Karpas-422 (cell line): ENCODE measurements at places on chromosomes 1 and 21.

- no peaks in the 10 kb centered on the region for H3K4me1 ChIP-seq
- no peak overlapping the region for H3K27ac ChIP-seq
- H3K36me3 ChIP-seq, result no peaks in the 10 kb centered on the region
- no peaks in the 10 kb centered on the region for H3K27me3 ChIP-seq
- no peak for DNase-seq
- H3K4me3 ChIP-seq, result no peak overlapping the region
These were observed 75.3 kb downstream of the C1orf21 start for GRCh38 chr1:184462155-184462554.

GRCh38 chr1:66705110-66705509 lies 47.1 kb upstream of the DYNLT5 start:
- no peak overlapping the region for H3K27ac ChIP-seq
- no peak for DNase-seq
- no peak overlapping the region for H3K4me3 ChIP-seq
- H3K36me3 ChIP-seq, result no peaks in the 10 kb centered on the region
- H3K27me3 ChIP-seq, result no peaks in the 10 kb centered on the region
- no peaks in the 10 kb centered on the region for H3K4me1 ChIP-seq

DNA sequence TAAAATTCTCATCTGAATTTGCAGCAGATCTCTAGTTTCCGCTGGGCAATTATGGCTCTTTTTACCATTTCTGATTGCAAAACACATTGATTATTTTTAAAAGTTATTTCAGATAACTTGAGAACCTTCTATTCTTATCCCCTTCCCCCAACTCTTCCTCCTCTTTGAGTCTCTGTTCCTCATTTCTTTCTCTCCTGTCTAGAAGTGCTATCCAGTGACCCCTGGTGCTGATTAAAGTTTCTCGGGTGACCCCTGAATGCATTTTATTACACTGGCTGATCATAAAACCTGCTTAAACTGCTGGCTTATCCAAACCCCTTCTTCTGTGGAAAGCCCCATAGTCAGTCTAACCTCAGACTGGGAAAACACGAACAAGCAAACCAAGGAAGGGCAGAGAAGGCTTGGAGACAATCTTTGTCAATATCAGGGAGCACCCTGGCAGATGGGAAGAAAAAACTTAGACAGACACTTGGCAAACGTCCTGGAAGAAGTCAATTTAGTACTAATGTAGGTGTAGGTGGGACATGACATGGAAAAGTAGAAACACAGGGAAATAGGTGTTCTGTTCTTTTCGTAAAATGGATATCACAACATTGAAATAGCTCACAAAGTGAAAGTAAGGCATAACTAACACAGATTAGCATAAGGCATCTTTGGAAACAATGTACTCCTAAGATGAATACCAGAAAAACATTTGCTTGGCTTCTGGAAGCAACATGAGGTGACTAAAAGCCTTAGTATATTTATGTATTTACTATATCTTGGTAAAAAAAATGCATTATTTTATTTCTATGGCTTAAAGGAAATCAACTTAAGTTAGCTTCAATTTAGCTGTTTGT lies 61.4 kb downstream of the GORAB start:
- no peaks in the 10 kb centered on the region for H3K36me3 ChIP-seq
- DNase-seq, result no peak
- H3K27me3 ChIP-seq, result no peaks in the 10 kb centered on the region
- no peaks in the 10 kb centered on the region for H3K4me1 ChIP-seq

GRCh38 chr21:37758982-37759381 lies 157.3 kb downstream of the KCNJ6 start:
- no peak overlapping the region for H3K27ac ChIP-seq
- peak; percentile 69 for DNase-seq
- no peaks in the 10 kb centered on the region for H3K27me3 ChIP-seq
- no peak overlapping the region for H3K4me3 ChIP-seq
- H3K4me1 ChIP-seq, result no peaks in the 10 kb centered on the region

DNA sequence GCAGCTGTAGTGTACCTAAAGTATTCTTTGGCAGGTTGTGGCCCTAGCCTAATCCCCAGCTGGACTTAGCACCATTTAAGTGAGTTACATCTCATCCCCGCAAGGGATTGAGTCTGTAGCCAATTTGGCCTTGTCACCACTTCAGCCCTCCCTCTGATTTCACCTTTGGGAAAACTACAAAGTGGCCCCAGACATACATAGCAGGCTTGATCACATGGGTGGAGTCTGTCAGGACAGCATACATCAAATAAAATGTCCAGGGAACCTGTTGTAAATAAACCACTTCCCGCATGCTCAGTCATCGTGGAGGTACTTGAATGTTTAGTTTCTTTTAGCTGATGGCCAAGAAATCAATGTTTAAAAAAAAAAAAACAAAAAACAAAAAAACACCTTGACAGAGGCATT lies 142.5 kb downstream of the DHRS3 start:
- DNase-seq, result no peak
- H3K36me3 ChIP-seq, result no peaks in the 10 kb centered on the region
- H3K27me3 ChIP-seq, result no peaks in the 10 kb centered on the region
- no peaks in the 10 kb centered on the region for H3K4me1 ChIP-seq
- no peak overlapping the region for H3K27ac ChIP-seq
